ENCODE measurements at places on chromosomes 3 and 15.

DNA sequence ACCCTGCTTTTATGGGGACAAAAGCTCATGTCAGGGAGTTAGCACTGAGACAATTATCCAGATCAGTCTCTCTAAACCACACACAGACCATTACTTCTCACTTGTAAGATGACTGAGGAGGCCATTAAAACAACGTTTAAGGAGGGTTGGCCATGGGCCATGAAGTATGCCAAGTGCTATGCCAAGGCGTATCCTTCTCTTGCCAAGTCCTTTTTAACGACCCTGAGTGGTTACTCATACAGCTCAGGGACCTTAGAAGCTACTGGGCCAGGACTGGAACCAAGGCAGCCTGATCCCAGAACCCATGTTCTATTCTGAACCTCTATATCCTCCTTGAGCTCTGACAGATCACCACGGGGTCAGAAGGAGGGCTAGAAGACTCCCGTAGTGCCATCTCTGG lies 50.0 kb downstream of the NMNAT3 start:
- DNase-seq = no peak

DNA sequence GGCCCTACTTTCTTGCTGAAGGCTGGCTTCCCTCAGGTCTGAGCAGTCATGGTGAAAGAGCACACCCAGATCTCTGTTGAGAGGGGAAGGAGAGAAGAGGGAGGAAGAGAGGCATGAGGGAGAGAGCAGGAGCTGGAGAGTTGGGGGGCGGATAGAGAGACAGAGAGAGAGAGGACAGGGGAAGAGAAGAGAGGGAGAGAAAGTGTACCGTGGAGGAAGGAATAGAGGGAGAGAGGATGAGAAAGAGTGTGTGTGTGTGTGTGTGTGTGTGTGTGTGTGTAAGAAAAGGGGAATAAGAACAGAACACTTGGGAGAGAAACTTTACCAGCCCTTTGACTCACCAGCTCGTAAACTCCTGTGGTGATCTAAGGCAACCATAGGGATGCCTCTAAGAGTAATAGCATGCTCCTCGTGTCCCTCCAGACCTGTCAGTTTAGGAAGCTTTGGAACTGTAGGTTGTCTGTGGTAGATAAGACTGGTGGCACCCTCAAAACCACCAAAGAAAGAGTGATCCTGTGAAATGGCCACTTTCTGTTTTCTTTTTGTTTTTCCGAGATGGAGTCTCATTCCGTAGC lies 18.2 kb downstream of the ZNF592 start:
- DNase-seq = no peak

DNA sequence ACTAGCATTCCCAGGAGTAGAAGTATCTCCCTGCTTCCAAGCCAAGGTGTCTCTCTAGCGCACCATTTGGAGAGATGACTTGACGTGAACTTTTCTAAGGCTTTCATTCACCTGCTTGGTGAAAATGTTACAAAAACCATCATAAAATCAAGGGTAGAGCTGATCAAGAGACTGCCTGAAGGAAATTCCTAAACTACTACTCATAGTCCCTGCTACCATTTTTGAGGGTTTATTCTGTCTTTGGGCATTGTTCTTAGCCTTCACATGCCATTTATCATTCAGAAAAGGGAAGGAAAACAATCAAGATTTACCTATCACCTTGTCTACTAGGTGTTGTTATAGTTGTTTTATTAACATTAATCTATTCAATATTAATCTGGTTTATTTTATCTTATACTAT lies 525.8 kb downstream of the NTRK3 start:
- no peak for DNase-seq

- DNase-seq = no peak
Measured at GRCh38 chr3:140341817-140342403, 336.0 kb upstream of the TRIM42 start.

GRCh38 chr15:90425726-90426346 lies 37.8 kb downstream of the IQGAP1 start:
- no peak for DNase-seq

- DNase-seq = peak; percentile 64
Measured at GRCh38 chr15:78049691-78050440, 27.6 kb downstream of the TBC1D2B start.

DNA sequence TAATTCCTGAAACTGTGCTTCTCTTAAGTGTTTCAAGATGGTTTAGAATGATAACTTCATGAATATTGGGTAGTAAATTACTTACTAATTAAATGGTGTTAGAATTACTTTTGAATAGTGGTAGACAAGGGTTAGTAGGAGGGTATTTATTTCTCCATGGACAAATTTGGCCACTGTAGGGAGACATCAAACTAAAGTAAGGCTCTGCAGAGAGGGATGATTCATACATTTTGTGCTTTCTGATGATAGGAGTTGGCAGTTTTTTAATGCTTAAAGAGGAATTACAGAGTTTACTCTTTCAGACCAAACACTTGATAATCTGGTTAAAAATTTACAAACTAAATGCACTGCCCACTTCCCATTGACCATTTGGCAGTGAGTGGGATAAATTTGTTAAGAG lies 127.6 kb downstream of the NAALADL2 start:
- no peak for DNase-seq

DNA sequence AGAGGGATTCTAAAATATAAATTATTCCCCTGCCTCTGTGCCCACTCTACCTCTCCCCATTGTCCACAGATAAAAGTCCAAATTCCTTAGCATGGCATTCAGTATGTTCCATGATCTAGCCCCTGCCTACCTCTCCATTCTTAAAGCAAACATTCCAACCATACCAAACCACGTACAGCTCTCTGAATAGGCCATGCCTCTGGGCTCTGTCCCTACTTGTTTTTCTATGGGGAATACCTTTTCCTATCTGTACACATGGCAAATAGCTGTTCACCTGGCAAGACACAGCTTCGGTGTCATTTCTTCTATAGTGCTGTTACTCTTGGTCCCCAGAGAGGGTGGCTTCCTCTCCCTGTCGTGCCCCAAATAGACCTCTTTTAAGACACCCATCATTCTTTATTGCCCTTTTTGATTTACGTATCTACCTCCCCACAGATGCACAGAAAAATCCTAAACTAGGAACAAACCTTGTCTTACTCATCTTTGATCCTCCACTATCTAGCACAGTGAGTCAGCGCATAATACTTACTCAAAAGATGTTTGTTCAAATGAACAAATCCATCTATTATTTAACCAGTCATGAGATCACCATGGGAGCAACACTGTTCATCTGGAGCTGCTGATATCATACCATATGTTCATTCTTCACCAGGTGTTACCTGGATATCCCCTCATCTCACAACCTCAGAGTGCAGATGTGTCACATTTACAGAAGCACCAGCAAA lies 329.8 kb downstream of the THSD4 start:
- no peak for DNase-seq

GRCh38 chr3:125110876-125111480 lies 55.2 kb upstream of the HEG1 start:
- DNase-seq = no peak

DNA sequence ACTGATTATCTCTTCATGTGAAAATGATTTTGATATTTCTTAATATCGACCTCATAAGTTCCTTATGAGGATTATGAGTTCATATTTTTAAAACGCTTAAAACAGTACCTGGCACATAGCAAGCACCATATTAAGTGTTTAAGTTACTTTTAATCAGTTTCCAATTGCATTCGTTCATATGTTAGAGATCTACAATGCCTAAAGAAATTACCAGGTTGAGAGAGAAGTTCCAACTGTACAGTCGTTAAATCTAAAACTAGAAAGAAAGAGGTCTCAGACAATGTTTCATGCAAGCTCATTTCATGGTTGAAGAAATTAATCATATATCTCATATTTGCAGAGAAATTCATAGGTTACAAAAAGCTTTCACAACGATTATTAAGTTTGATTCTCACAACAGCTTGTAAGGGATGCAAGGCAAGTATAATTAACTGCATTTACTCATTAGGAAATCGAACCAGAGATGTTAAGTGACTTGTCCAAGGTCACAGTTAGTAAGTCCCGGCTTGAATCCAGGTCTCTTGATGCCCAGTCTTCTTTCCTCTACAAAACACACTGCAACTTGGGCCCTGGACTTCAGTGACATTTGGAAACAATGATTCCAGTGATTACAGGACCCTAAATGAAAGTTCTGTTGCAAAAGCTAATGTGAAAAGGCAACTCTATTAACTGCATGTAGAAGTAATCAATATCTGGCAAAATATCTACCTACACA lies 1.3 kb downstream of the MYO5A start:
- no peak for DNase-seq

DNA sequence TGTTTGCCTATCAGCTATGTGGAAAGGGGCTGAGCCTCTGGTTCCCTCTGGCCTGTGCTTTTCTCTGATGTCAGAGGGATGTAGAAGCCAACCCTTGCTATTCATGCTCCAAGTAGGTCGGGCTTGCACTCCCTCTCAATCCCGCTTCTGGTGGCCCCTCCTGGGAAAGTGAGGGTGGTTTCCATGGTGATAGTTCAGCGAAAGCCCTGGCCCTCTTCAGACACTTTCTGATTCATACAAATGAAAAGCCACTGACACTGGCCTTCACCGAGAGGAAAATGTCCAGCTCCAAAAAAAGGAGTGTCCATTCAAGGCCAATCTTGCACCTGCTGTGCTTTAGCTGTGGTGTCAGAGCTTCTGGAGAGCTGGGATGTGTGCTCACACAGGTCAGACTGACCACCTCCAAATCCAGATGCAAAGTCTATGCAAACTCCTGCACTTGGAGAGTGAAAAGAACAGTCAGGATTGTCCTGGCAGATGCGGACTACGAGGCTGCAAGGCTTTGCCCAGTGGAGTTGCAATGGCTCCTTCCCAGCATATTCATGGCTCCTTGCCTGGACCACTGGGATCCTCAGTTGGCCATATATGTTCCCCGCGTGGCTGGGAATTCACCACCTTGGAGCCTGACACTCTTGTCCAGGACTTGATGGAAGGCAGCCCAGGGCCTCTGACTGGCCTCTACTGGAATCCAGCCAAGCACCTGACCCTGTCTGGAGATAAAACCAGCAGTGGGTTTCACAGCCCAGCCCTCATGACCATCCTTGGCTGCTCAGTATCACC lies 96.6 kb downstream of the CEMIP start:
- no peak for DNase-seq

DNA sequence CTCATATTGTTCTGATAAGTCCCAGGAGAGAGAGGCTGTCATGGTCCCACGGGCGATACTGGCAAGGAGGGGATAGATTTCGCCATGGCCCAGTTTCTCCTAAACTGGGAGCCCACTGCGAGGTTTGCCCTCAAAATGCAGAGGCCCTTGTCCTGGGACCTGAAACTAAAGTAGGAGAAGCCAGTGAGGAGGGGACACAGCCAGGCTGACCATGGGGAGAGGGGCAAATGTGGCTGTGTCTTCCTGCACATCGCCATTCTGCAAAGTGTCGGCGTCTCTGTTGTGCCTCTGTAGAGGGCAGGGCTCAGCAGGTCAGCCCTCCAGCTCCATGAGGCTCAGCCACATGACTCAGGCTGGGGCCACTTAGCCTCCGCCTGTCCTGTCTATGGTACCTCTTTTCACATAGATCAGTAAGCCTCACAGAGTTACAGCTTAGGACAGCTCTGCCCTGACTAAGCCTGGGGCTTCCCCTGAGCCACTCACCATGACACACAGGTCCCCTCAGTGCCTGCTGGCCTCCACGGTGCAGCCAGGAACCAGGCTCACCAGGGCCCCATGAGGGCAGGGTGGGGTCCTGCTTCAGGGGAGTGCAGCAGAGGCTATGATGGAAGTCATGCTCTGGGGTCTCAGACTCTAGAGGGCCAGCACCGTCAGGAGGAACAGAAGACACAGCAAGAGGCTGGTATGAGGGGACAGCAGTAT lies 28.6 kb upstream of the PLXNA1 start:
- DNase-seq = no peak

GRCh38 chr3:12956316-12956660 lies 114.9 kb upstream of the RPL32 start:
- DNase-seq = no peak

- DNase-seq = no peak
Measured at GRCh38 chr3:18061737-18062656, 319.6 kb upstream of the TBC1D5 start.

DNA sequence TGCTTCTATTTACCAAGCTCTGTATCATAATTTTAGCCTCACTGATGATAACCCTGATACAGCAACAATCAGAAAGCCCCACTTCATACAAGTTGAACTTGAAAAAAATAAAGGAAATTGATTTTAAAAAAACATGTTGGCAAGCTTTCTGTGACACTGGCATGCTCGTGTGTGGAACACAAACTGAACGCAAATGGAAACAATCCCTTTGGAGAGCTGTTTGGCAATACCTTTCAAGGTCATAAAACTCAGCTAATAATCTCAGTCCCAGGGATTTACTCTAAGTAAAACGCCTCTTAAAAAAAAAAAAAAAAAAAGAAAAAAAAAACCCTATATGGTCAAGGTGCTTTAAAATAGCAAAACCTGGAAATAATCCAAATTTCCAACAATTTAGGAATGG lies 166.7 kb upstream of the BCL6 start:
- DNase-seq = no peak

GRCh38 chr3:173411375-173411973 lies 13.9 kb downstream of the NLGN1 start:
- DNase-seq = no peak

- no peak for DNase-seq
Measured at GRCh38 chr3:177827511-177828207, 630.4 kb upstream of the TBL1XR1 start.

- DNase-seq = no peak
Measured at GRCh38 chr15:76199106-76200082, 111.9 kb downstream of the ETFA start.

Measured in stimulated activated CD4-positive, alpha-beta T cell treated with anti-CD3 and anti-CD28 coated beads, Interleukin-12 subunit alpha, Interleukin-12 subunit beta, amount 100 ng/mL, for 24 hours (primary cell).